ENCODE measurements at places on chromosomes 12 and 14. TPM values are rescaled to one million over a fixed set of nuclear protein-coding genes. Genes with fewer than 3 reads are reported as not detected.

Gene FAM181A
- not detected for total RNA-seq

DNA sequence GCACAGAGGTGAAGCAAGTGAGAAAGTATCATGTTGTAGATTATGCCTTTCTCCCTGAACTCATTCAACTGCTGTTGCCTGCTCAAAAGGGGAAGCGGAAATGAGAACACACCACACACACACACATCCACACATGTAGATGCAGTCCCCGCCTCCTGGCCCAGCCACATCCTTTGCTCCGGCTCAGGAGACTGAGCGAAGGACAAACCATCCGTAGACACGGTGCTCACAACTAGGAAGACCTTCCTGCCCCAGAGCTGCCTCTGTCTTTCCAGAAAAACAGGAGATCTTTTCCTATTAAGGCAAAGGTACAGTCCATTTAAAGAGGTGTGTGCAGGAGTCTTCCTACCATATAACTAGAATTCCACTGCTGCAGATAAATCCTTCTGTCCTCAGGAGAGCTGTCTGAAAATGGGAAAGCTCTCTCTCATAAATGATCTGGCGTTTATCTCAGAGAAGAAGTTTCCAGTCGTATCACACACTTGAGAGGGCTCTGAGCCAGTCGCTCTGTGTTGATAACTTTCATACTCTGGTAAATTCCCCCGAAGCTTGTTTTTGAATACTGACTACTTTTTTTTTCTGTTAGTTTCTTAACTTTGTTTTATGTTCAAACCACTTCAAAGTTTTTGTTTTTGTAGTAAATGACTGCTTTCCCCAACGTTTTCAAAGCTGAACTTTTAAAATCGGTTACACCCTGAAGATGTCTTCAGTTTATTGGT is at the start of gene TESPA1:
Gene TESPA1 (minus strand): TSS at position 105 of the 719 bp plus-strand sequence. CDS start 10,200 bp downstream, outside the sequence.
- DNase-seq: peak; percentile 79

DNA sequence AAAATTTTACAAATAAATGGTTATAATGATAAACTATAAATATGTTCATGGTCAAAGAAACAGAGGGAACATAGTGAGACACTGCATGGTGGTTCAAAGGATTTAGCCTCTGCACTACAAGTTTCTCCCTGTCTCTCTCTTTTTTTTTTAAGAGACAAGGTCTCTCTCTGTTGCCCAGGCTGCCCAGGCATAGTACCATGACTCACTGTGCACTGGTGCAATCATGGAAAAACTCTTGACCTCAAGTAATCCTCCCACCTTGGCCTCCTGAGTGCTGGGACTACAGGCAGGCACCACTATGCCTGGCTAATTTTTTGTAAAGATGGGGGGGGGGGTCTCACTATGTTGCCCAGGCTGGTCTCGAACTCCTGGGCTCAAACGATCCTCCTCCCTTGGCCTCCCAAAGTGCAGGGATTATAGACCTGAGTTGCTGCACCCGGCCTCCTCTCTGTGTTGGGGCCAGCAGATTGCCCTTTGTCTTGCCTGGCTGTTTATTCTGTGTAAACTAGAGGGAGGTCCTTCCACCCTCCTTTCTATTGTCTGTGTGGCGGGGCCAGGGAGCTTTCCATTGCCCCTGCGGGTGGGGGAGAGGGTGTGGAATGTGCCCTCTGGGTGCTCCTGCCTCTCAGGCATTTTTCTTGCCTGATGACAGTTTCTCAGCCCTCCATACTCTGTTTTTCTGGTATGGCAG is 22.1 kb downstream of the MTHFD1 start:
- no peak for DNase-seq

DNA sequence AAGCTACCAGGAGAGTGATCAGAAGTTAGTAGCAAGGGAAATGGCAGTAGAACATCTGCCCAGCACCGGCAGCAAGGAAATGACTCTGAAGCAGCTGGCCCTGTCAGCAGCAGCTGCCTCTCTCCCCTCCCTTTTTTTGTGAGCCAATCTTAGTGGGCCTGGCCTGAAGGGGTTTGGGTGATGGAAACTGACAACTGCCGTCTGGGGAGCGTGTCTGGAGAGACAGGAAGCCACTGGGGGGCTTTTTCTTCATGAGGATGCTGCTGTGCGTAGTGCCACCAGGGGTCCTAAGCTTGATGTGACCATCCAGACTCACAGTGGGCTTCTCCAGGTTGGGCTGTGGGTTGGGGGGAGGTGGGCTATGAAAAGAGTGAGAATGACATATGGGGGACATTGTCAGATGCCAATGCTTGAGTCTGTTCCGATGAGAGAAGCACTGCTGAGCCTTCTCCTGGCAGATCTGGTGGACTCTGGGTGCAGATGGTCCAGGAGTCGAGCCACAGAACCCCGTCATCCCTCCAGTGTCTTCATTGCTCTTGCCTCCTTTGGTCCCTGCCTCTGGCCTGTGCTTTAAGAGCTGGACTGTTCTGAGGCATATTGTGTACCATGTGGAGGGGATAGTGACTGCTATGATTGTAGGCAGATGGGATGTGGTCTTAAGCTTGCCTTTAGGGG is 87.6 kb upstream of the HIF1A start:
- DNase-seq: no peak

- no peak for DNase-seq
Measured at GRCh38 chr14:22251090-22251489, 337.9 kb downstream of the DAD1 start.

DNA sequence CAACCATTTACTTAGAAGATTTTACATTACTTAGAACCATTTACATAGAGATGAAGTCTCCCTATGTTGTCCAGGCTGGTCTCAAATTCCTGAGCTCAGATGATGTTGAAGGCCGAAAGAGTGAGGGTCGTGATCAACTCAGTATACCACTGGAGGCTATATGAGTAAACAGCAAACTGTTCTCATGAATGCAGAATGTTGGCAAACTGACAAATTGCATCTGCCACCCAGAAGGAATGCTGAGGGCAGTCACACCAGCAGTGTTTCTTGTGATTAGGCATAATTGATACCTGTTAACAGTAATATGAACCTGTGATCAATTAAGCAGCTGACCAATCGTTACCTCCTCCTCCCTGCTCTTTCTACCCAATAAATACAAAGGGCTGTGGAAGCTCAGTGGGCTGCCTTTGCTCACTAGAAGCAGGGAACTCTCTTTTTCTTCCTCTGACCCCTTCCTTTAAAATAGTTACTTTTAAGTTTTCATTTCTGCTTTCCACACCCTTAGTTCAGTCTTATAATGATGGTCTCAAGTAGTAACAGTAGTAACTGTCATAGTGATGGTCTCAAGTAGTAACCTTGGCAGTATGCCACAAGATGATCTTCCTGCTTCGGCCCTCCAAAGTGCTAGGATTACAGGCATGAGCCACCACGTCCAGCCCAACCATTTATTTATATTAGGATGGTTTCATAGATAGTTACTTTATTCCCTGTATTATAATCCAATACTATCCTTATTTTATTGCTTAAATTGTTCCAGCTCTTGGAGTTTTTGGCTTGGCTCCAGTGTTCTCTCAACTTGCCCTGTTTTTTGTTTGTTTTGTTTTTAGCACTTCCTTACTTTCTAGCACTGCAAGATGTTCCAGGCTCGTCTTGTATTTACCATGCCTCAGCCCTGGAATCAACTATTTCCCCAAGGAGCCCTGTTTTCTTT is 25.8 kb downstream of the LIMA1 start:
- DNase-seq: no peak

- DNase-seq: peak; percentile 45
Measured at GRCh38 chr12:108884116-108885012, 4.5 kb downstream of the DAO start.

DNA sequence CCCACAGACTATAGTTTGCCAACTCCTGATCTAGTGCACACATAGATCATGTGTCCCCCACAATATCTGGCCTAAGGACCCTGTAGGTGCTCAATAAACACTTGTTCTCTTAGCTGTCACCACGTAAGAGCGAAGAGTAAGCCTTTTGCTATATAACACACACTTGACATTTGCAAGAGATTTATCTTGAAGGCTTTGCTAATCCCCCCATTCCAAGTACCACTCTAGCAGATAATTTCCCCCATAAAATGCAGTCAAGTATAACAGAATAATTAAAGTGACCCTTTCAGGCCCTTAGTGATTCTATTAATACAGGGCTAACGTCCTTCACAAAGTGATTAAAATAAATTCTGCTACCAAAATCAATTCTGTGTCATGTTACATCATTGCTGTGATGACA is 87.5 kb downstream of the PLXNC1 start:
- no peak for DNase-seq
